CD4-positive, alpha-beta memory T cell (primary cell): ENCODE measurements at places on chromosomes 6 and 20.
A peak's percentile ranks its signal among the peaks of the same experiment; 100 is the strongest.

GRCh38 chr20:24365670-24366069, 103.8 kb upstream of the SYNDIG1 start:
- no peak for DNase-seq
- H3K36me3 ChIP-seq = no peaks in the 10 kb centered on the region
- H3K4me1 ChIP-seq = no peaks in the 10 kb centered on the region

GRCh38 chr20:38799203-38799602, 6.3 kb upstream of the PPP1R16B start:
- no peaks in the 10 kb centered on the region for H3K36me3 ChIP-seq
- no peak overlapping the region for H3K27ac ChIP-seq
- H3K27me3 ChIP-seq = no peaks in the 10 kb centered on the region
- H3K4me1 ChIP-seq = peaks cover 26% of the 10 kb centered on the region
- DNase-seq = no peak

DNA sequence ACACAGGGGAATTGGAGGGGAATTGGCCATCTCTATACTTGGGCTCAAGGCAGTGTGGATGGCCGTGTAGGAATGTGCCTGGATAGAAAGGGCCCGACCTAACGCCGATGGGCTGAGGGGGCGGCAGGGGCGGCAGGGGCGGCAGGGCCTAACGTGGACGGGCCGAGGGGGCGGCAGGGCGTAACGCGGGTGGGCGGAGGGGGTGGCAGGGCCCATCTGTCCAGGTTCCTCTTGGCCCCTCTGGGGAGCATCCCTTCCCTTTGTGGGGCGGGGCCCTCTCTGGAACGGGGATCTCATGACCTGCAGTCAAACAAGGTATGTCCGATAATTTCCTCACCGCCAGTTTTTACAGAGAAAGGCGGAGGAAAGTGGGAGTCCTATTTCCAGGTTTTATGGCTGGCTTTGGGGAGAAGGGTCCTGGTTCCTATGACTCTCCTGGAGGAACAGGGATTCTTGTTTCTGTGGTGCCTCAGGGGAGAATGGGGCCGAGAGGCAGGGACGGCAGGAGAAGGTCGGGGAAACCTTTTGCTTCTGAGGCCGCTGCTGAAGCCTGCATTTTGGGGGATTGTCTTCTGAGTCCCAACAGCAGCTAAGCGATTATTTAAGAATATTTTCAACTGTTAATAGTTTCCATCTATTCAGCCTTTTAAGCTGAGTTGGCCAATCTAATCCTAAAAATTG, 100.8 kb upstream of the FRMD1 start:
- DNase-seq = no peak
- no peak overlapping the region for H3K27ac ChIP-seq
- H3K4me1 ChIP-seq = no peaks in the 10 kb centered on the region
- no peak overlapping the region for H3K4me3 ChIP-seq

DNA sequence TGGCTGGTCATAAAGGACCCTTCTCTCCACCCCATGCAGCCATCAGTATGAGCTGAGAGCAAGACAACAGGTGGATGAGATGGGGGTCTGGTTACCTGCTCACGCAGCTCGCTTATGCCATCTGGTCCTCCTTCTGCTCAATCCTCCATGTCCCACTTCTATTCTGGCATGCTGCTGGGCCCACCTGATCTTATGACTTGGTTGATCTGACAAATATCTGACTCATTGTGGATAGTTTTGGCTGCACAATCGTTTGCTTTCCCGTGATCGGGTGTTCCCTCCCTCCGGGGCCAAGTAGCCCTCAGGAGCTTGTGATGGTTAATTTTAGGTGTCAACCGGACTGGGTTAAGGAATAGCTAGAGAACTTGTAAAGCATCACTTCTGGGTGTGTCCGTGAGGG, 26.6 kb upstream of the ELMO2 start:
- no peak for DNase-seq
- peaks cover 5% of the 10 kb centered on the region for H3K27me3 ChIP-seq
- no peak overlapping the region for H3K27ac ChIP-seq
- no peak overlapping the region for H3K4me3 ChIP-seq

DNA sequence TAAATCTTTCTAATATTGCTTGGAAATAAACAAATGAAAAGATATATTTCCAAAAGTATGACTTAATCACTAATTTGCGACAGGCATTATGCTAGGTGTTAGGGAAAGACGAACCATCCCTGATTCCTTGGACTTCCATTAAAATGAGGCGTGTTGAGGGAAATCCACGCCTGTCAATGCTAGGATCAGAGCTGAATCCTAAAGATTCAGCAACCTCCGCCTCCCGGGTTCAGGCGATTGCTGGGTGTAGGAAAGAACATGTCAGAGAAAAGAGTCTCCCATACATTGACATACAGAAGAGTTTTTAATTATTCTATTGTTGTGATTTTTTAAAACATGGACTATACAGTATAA, 16.8 kb upstream of the PRSS16 start:
- H3K36me3 ChIP-seq = no peaks in the 10 kb centered on the region
- no peak for DNase-seq

DNA sequence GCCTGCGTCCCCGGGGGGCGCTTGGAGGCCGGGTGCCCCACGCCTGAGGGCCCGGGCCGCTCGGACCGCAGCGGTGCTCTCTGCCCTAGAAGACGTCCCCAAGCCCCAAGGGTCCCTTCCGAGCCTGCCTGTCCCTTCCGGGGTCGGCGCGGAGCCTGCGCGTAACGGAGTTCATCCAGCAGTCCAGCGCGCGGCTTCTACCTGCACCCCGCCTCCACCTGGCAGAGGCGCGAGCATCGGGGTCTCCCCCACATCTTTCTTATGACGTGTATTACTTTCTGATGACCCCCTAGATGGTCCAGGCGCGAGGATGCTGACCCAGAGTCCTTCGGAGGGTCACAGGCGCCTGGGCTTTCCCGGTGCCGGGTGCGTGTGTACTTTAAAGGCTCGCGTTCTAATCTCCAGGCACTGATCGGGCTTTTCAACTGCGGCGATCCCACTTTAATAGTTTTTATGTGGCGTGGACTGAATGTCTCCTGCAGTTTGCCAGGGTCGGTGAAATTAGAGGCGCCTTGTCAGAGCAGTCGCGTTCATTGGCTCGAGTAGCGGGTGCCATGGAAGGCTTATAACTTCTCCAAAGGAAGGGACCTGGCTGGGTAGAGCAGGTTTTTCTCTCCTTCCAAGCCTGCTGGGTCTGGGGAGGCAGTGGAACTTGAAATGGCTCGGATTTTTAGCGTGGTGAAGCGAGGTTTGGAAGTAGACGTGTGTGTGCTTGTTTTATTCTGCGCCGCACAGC, 912 bp downstream of the EYA4 start:
- H3K27ac ChIP-seq = no peak overlapping the region
- no peak for DNase-seq
- peaks cover 12% of the 10 kb centered on the region for H3K27me3 ChIP-seq
- H3K36me3 ChIP-seq = no peaks in the 10 kb centered on the region
- H3K4me3 ChIP-seq = no peak overlapping the region

GRCh38 chr6:105591053-105591452, 188.2 kb upstream of the PREP start:
- peaks cover 29% of the 10 kb centered on the region for H3K4me1 ChIP-seq
- H3K27ac ChIP-seq = no peak overlapping the region
- no peaks in the 10 kb centered on the region for H3K27me3 ChIP-seq
- DNase-seq = peak; percentile 27
